Germinal center (tissue), 1 donor: ENCODE measurements at places on chromosomes 2 and 18.

DNA sequence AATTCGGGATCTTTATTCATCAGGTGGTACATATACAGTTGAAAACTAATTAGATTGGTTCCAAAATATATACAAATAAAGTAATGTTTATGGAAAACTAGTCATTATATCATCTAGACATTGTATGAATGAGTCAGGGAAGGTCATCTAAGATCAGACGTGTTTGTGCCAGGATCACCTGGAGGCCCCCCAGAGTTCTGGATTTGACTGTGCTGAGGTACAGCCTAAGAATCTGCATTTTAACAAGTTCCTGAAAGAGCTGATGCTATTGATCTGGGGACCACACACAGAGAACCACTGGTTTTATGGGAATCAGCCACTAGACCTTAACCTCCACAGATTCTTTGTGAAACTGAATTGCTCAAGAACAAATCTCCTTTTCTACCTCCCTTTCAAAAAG, 43.2 kb downstream of the PARD6G start:
- no peak for DNase-seq

- DNase-seq: no peak
Observed at GRCh38 chr2:167140767-167141166, 252.5 kb downstream of the XIRP2 start.

DNA sequence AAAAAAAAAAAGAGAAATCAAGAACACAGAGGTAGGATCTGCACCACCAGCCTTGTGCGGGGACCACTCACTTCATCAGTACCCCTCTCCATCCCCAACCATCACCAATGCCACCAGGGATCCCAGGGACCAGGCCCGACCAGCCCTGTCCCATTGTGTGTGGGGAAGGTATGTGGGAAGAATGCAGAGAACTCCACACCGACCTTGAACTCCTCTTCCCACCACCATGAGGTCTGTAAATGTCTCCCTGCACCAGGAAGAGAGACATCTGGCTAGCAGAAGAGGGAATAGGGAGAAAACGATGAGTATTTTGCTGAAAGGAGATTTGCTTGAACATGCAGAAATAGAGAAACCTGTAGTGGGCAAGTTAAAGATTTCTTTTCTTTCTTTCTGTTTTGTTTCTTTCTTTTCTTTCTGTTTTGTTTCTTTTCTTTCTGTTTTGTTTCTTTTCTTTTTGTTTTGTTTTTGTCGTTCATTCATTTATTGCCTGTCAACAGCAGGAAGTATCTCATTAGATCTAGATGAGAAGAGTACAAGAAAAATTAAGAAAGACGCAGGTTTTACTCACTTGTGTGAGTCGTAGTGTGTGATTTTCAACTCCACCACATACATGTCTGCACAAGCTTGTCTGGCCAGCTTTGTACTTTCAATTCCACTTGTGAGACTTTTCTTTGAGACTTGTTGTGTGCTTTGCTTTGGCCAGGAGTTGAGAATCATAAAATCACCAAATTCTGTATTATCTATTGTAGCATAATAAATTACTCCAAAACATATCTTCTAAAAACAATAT, 179.8 kb upstream of the HAAO start:
- no peak for DNase-seq

DNA sequence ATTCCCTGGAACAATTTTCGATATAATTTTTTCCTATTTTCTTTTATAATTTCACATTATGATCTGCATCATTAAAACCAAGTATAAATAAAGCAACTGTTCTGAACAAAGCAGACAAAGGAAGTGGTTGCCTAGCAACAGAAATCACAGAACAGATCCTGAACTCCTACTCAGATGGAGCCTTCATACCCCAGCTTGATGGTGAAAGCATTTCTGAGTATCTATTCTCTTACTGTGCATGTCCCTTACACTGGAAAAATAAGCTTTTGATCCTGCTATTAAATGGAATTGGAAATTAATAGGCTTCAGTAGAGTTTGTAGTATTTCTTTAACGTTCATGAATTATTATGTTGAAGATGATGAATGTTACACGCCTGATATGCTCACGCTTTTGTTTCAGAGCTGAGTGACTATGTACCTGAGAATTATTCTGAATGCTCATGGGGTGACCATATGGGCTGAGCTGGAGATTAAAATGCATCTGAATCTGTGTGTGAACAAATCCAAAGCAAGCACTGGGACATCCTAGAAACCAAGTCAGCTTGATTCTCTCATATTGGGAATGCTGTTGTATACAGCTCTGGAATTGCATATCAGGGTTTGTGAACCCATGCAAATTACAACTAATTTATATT, 254.0 kb downstream of the KCNJ3 start:
- DNase-seq: no peak

- DNase-seq: no peak
Observed at GRCh38 chr2:62266433-62267038, 70.6 kb downstream of the B3GNT2 start.

GRCh38 chr2:50723286-50723938, 308.5 kb downstream of the NRXN1 start:
- DNase-seq: no peak

DNA sequence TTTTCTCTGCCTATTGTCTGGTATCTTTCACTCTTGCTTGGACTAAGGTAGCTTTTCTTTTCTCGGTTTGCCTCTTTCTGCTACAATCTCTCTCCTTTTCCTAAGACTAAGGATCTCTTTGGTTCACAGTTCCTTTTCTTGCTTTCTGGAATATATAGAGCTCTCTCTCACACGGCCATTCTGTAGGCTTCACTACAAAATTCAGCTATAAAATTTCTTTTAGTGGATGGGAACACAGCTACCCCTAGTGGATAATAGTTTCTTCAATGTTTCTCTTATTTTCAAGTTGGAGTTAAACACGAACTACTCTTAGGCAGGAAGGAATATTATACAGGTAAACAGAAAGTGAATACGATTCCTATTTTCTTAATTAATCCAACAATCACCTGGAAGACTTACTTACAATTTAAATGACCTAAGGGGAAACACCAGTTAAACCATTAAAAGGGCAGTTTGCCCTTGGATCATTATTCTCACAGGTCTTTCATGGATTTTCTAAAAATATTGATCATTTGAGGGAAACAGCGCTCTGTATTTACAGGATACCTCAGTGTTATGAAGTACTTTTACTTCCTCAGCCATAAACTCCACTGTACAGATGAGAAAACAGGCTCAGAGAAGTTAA, 140.5 kb downstream of the LRP2 start:
- DNase-seq: peak; percentile 3

- DNase-seq: no peak
Observed at GRCh38 chr2:3249476-3249962, 128.1 kb downstream of the EIPR1 start.

- no peak for DNase-seq
Observed at GRCh38 chr2:2847209-2847676, 516.2 kb upstream of the MYT1L start.

- DNase-seq: peak; percentile 63
Observed at GRCh38 chr18:9771261-9771976, 63.3 kb downstream of the RAB31 start.

- DNase-seq: no peak
Observed at GRCh38 chr2:182349268-182349667, 77.6 kb downstream of the PDE1A start.
